Left lung (tissue), 14 donors: ENCODE measurements at places on chromosomes 16 and 17. TPM values are rescaled to one million over a fixed set of nuclear protein-coding genes. Genes with fewer than 3 reads are reported as not detected.

GAS2L2 gene
- total RNA-seq: 0.35 TPM

- no peak for DNase-seq
Observed at GRCh38 chr16:89230255-89230654, 12.8 kb downstream of the ZNF778 start.

- no peak for DNase-seq
Observed at GRCh38 chr17:40547785-40548478, 17.3 kb downstream of the CCR7 start.

GRCh38 chr17:1108765-1109605 is 70.8 kb downstream of the ABR start:
- peak; percentile 71 for DNase-seq

- DNase-seq: no peak
Observed at GRCh38 chr16:54273566-54273965, 13.0 kb downstream of the IRX3 start.

ZACN gene
- total RNA-seq: not detected

- DNase-seq: no peak
Observed at GRCh38 chr17:12821376-12821940, 32.2 kb downstream of the ARHGAP44 start.

DNA sequence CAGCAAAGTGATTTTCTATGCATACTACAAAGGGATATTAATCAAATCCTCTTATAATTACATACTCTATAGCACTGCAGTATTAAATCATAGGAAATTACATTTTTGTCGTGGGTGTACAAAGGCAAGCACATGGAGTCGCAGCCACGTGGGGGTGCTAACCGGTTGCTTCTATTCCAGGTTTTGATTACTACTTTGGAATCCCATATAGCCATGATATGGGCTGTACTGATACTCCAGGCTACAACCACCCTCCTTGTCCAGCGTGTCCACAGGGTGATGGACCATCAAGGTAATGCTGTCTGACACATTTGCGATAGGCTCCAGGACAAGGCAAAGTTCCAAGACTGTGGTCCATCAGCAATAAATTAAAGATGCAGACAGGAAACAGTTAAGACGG is 60.1 kb downstream of the ARSG start:
- DNase-seq: no peak

DNA sequence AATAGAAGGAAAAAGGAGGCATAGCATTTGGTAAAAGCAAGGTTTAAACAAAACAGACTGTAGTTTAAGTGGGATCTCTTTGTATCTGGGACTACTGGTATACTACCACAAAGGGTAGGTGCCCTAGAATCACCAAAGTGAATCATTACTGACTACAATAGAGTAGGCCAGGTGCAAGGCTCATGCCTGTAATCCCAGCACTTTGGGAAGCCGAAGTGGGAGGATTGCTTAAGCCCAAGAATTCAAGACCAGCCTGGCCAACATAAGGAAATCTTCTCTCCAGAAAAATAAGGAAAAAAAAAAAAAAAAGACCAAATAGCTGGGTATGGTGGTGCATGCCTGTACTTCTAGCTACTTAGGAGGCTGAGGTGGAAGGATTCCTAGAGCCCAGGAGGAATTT is 60.8 kb upstream of the CORO6 start:
- DNase-seq: no peak

- DNase-seq: no peak
Observed at GRCh38 chr17:4540687-4541327, 14.4 kb downstream of the MYBBP1A start.

DNA sequence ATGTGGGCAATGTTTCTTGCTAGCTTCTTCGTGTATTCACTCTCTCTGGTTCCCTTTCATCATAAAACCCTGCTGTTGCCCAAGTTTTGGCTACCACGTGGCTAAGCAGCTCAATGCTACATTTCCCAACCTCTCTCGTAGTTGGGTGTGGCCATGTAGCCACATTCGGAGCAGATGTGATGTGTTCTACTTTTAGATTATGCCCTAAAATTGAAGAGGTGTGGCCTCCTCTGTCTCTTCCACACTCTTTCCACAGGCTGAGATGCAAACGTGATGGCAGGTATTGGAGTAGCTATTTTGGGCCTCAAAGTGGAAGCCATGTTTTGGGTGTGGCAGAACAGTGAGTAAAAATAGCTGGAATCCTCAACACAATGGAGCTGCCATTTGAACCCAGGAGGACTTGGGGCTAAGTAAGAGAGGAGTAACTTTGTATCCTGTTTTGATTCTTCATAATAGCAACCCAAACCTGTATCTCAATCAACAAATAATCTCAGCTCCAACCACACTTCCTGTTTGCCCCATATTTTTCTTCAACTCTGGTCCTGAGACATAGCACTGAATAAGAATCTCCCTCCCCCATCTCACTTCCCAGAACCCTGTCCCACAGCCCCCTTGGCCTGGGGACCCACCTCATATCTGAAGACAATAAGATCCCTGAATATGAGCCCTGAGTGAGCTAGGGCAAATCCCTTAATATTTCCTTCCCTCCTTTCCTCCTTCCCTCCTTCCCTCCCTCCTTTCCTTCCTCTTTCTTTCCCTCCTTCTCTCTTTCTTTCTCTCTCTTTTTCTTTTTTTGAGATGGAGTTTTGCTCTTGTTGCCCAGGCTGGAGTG is 4.0 kb downstream of the NUPR1 start:
- peak; percentile 75 for DNase-seq

- peak; percentile 90 for DNase-seq
Observed at GRCh38 chr17:2336852-2337543, at the start of gene SGSM2. Gene SGSM2, plus strand, starts transcription at chr17:2337501. Its CDS starts 188 bp downstream, at chr17:2337689.

DNA sequence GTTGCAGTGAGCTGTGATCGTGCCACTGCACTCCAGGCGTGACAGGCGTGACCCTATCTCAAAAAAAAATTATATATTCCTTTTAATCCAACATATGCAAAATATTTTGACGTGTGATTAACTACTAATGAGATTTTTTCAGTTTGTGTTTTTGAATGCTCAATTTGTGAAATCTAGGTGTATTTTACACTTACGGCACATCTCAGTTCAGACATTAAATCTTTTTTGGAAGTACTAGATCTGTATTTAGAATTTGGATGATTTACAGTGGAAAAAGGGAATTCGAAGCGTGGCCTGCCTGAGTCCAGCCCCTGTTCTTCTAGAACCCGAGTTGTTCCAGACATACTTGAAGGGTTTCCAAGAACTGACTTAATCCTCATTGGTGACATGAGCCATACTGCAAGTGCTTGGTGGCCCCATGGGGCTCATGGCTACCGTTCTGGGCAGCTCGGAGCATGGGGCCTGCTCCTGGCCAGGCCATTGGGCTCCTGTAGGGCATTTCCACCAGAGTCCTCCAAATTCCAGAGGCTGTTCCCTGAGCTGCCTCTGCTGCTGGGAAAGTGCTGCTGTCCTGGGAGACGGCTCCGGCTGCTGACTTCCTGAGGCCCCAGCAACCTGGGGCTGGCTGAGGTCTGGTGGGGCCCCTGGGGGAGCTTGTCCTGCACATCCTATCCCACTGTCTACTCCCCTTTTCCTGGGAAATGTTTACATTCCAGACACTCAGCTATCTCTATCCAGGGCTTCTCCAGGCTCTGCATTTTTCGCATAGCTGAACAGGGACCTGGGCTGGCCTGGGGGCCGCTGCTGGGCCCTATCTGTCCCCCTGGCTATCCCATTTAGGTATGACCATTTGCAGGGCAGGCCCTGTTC is 27.2 kb downstream of the LLGL2 start:
- no peak for DNase-seq
